ENCODE measurements at places on chromosomes 3 and 15. TPM values are rescaled to one million over a fixed set of nuclear protein-coding genes. Genes with fewer than 3 reads are reported as not detected.

The ISY1 gene
- 25.9 TPM for total RNA-seq

The BOC gene
- total RNA-seq, result 16.6 TPM

The CATSPER2 gene
- total RNA-seq, result 2.1 TPM

The GADL1 gene
- under 0.01 TPM for total RNA-seq

The PGBD4 gene
- 2.6 TPM for total RNA-seq

The GOLGA6L10 gene
- total RNA-seq, result 0.11 TPM

The ZNF860 gene
- total RNA-seq, result 0.37 TPM

The ETFA gene
- total RNA-seq, result 113 TPM

The CDC25A gene
- total RNA-seq, result 15.9 TPM

The TGM5 gene
- total RNA-seq, result not detected

The TM6SF1 gene
- 0.62 TPM for total RNA-seq

The CP gene
- not detected for total RNA-seq

The MYLK gene
- 611 TPM for total RNA-seq

The LRRC2 gene
- 7.4 TPM for total RNA-seq

The SLC6A20 gene
- not detected for total RNA-seq

The SST gene
- not detected for total RNA-seq

Measured in uterine smooth muscle cell (primary cell).